ENCODE measurements at places on chromosomes 11 and 22. TPM values are rescaled to one million over a fixed set of nuclear protein-coding genes. Genes with fewer than 3 reads are reported as not detected.

The PHF21A gene
- 9.0 TPM for total RNA-seq

The SLC5A1 gene
- total RNA-seq, result 0.03 TPM

The MYO7A gene
- total RNA-seq, result 1.3 TPM

The CSTPP1 gene
- 30.6 TPM for total RNA-seq

The YAP1 gene
- total RNA-seq, result 74.2 TPM

The SMIM35 gene
- total RNA-seq, result not detected

The TRIM29 gene
- total RNA-seq, result 26.6 TPM

The CNTN5 gene
- total RNA-seq, result not detected

The TTLL12 gene
- 22.7 TPM for total RNA-seq

The SCGB1C1 gene
- not detected for total RNA-seq

The MS4A4A gene
- not detected for total RNA-seq

The TYMP gene
- total RNA-seq, result 16.4 TPM

The MMP26 gene
- not detected for total RNA-seq

The GGTLC3 gene
- not detected for total RNA-seq

The ANO9 gene
- total RNA-seq, result 1.4 TPM

The KCNE3 gene
- total RNA-seq, result not detected

The RASL10A gene
- total RNA-seq, result 0.38 TPM

The VSIG2 gene
- not detected for total RNA-seq

The NPAS4 gene
- not detected for total RNA-seq

All from A549 treated with Hydrocortisone at 1 μM for 4 hours (cell line).